Naive thymus-derived CD8-positive, alpha-beta T cell (primary cell): ENCODE measurements at places on chromosomes 1 and 21. TPM values are rescaled to one million over a fixed set of nuclear protein-coding genes. Genes with fewer than 3 reads are reported as not detected.

- DNase-seq, result no peak
Observed at GRCh38 chr21:33950431-33951079, 35.0 kb upstream of the ATP5PO start.

DNA sequence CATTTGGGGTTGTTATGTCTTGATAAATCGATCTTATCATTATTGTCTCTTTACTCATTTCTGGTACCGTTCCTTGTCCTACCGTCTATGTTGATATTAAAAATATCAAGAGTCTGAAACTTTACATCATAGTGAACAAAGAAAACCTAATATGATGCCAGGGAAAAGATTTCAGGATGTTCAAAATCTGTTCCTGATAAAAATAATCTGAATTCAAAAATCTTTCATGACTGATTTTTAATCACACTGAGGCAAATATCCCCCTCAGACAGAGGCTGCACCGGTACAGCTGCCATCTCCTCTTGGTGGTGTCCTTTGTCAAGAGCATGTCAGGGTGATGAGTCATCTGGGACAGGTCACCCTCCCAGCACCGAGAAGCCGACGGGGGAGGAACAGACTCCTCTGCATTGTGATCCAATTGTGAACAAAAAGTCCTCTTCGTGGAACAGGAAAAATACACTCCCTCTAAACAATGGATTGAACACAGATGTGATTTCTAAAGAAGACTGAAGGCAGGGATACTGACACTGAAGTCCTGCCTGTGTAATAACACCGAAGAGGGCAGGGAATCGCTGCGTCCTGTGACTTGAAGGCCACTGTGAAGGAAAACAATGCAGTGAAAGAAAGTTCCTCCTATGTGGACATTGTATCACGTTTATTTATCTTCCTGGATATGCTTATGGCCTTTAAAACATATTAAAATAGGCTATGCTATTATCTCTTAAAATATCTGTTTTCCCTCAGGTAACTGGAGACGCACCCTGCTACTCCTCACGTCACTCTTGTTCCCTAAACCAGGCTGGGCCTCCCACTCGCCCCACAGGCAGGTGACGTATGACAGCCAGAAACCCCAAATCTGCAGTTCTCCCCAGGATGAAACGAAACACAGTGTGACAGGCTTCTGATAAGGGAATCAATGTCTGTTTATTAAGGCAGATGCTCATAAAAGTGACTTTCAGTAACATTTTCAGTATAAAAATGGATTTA lies 4.3 kb upstream of the SPATC1L start:
- no peak for DNase-seq

DNA sequence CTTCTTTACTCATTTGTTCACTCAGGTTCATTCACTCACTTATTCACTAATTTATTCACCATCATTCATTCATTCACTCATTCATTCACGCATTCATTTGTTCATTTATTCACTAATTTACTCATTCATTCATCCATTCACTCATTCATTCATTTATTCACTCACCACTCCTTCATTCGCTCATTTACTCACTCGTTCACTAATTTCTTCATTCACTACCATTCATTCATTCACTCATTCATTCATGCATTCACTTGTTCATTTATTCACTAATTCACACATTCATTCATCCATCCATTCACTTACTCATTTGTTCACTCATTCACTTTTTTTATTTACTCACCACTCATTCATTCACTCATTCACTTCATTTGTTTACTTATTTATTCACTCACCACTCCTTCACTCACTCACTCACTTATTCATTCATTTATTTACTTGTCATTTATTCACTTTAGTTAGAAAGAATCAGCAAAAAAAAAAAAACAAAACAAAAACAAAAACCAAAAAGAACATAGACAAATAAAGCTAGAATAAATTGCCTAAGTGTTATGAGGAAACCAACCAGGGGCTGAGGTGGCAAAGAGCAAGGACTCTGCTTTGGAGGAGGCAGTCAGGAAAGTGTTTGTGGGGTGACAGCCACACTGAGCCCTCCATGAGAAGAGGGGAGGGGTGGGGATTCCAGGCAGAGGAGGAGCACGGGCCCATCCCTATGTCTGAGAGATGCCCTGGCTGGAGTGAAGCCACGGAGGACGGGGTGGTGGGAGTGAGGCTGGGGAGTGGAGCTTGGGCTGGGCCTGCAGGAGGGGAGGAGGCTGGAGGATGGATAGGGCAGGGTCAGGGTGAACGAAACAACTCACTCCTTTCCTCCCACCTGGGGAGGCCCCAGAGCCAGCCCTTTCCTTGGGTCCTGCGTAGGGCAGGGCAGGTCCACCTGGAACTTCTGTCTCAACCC lies 129.2 kb upstream of the WNT4 start:
- no peak for DNase-seq

DNA sequence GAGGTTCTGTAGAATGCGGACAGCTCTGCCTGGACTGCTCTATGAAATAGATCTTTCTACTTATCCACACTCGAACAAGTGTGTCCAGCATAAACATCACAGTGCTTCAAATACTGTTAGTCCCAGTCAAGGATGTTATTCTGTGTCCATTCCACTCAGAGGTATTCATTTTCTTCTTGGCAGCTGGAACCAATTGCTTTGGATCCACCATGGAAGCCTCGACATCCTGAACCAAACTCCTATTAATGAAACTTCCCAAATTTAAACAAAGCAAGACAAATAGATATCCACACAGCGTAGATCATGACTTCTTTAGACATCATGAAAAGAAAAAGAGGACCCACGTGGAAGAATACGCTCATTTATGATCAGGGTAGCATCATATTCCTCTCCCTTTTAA lies 95.8 kb downstream of the DISC1 start:
- no peak for DNase-seq

DNA sequence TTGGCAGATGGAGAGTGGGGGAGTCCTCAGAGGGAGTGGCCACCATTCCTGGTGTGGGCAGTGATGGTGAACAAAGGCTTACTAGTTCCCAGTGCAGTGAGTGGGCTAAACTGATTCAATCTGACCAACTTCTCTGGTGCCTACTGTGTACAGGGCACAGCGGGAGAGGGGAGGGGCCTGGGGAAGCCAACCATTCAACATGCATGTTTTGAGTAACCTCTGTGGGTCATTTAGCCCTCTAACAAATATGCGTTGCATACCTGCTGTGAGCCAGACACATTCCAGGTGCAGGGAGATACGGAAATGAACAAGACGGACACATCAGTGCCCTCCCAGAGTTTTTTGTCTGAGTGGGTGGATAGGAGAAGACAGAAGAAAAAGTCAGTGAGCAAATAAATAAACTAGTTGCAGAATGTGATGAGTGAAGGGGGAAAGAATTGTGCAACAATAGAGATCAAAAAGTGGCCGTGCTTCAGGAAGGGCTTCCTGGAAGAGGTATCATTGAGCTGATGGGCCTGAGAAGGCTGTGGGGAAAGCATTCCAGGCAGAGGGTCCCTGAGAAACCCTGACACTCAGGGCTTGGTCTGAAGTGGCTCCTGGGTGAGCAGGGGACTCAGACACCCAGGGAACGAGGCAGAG lies 78.8 kb downstream of the EPHB2 start:
- no peak for DNase-seq

Gene SLC45A1
- total RNA-seq, result 1.2 TPM

Gene FAM78B
- 0.27 TPM for total RNA-seq

Gene TSPAN1
- total RNA-seq, result not detected

Gene DIO1
- total RNA-seq, result not detected
